Activated CD4-positive, alpha-beta memory T cell treated with anti-CD3 and anti-CD28 coated beads for 36 hours (primary cell): ENCODE measurements at places on chromosomes 13 and 19.

GRCh38 chr13:60108589-60108988 lies 55.1 kb downstream of the DIAPH3 start:
- no peak for DNase-seq

DNA sequence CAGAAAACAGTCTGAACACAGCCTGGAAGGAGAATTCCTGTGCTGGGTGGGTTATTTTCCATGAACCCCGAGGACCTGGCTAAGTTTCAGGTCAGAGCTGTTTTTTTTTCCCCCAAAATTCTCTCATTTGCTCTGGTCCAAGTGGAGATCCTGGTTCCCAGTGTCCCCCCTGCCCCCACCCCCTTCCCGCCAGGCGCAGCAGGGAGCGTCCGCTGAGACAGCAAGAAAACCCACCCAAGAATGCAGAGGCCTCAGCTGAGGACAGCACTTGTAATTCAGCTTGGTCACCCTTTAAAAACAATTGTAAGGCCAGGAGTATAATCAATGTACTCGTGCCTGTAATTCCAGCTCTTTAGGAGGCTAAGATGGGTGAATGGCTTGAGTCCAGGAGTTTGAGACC lies 11.4 kb upstream of the TSPAN16 start:
- DNase-seq: no peak

DNA sequence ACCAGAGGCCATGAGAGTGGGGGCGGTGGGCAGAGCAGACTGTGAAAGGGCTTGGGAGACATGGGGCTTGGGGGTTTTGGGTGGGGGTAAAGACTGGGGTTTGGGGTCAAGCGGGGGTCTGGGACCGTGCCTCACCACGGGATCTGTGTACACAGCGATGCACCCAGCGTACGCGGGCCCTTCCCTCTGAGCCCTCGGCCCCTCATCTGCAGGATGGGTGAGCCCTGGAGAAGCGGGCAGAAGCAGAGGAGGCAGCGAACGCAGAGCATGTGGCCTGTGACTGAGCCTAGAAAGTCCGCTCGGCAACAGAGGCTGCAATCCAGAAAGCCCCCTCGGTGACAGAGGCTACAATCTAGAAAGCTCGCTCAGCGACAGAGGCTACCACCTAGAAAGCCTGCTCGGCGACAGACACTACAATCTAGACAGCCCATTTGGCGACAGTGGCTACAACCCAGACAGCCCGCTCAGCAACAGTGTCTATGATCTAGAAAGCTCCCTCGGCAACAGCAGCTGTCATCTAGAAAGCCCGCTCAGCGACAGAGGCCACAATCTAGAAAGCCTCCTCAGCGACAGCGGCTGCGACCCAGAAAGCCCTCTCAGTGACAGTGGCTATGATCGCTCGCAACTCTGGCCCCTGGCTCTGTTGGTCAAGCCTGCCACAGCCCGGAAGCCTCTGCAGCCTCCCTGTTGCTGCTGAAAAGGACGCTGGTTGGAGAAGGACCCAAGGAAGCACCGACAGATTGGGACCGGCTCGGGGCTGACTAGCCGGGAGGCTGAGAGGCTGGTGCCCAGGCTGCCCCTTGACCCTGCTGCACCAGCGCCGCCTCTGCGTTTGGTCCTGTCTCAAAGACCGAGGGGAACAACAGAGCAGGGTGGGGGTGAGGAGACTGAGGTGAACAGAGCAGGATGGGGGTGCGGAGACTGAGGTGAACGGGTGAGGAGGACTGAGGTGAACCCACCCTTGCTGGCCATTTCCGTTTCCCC lies 68.6 kb downstream of the SPACA7 start:
- DNase-seq: peak; percentile 7

GRCh38 chr19:11964858-11965645 lies at the start of gene ZNF763:
ZNF763 (plus strand) TSS chr19:11965040; CDS start chr19:11965209, 169 bp downstream.
- DNase-seq: peak; percentile 94

DNA sequence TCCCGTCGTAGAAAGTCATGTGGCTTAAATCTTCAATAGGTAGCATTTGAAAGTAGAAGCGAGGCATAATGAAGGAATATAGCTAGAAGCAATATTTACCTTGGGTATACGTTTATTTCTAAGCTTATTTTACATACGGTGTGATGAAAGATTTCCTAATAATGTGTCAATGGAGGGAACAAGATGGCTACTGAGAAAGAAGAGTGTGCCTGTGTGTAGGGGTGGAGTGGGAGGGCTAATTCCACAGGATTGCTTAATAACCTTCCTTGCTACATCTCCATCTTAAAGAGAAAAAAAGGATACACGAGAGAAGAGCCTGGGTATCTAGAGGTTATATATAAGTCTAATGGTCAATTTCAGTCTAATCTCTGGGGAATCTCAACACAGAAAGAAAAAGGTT lies 2.0 kb downstream of the SPART start:
- DNase-seq: no peak

DNA sequence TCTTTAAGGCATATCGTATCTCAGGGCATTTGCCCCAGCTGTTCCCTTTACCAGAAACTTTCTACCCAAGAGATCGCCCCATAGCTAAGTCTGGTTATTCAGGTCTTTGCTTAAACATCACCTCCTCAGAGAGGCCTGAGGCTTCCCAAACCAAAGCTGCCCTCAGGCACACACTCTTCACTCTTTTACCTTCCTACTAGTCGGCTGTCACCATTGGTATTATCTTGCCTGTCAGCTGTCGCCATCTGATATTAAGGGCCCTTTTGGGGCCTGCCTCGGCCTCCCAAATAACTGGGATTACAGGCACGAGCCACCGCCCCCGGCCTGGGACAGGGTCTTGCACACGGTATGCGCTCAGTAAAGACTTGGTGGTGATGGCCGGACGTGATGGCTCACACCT lies 1.0 kb downstream of the GADD45GIP1 start:
- no peak for DNase-seq

DNA sequence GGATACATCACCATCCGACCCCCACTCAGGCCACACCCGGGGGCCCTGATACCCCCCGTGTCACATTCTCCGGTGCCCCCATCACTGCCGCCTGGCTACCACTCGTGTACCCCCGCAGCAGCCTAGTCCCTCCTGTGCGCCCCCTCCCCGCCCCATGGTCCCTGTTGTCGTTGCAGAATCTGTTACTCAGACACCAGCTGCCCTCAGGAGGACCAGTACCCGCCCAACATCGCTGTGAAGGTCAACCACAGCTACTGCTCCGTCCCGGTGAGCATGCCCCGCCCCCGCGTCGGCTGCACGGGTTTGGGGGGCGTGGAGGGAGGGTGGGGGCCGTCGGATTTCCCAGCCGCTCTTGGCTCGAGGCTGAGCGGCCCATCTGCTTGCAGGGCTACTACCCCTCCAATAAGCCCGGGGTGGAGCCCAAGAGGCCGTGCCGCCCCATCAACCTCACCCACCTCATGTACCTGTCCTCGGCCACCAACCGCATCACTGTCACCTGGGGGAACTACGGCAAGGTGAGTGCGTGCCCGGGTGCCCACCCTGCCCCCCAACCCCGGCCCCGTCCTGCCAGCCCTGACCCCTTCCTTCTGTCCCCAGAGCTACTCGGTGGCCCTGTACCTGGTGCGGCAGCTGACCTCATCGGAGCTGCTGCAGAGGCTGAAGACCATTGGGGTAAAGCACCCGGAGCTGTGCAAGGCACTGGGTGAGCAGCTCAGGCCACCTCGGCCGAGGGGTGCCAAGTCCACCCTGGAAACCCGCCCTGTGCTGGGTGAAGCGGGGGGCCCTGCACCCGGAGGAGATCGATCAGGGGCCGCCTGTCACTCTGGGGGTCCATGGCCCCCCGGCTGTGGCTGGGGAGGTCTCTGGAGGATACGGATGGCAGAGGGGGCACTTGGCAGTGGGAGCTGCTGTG lies 21.1 kb downstream of the PIAS4 start:
- DNase-seq: no peak

GRCh38 chr19:49691243-49692146 lies 579 bp downstream of the CPT1C start:
- DNase-seq: peak; percentile 57
